Islet precursor cell (in vitro differentiated cells): ENCODE measurements at places on chromosomes 13 and 19.

GRCh38 chr13:35961002-35961401 lies 170.2 kb downstream of the DCLK1 start:
- DNase-seq = no peak

DNA sequence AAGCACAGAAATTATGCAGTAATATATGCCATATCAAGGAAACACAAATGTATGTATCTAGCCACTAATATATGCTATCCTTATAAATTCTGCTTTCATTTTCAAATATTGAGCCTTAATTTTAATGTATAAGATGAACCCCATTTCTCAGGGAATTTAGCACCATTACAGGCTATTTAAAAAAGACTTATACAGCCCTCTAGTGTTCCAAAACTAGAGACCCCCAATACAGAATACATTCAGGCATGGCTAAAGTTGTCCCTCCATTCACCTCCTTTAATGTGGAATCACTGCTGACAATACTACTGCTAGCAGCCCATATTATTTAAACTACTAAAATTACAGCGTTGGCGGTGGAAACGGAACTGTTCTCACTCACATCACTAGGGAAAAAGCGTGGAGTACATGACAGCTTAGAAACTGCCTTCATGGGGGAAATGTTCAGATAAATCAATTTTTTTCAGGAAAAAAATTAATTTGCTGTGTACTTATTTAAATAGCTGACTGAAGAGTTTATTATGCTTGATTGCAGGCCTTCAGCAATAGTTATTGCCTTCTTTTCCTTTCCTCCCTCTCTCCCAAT lies 541.0 kb downstream of the PCDH9 start:
- no peak for DNase-seq

DNA sequence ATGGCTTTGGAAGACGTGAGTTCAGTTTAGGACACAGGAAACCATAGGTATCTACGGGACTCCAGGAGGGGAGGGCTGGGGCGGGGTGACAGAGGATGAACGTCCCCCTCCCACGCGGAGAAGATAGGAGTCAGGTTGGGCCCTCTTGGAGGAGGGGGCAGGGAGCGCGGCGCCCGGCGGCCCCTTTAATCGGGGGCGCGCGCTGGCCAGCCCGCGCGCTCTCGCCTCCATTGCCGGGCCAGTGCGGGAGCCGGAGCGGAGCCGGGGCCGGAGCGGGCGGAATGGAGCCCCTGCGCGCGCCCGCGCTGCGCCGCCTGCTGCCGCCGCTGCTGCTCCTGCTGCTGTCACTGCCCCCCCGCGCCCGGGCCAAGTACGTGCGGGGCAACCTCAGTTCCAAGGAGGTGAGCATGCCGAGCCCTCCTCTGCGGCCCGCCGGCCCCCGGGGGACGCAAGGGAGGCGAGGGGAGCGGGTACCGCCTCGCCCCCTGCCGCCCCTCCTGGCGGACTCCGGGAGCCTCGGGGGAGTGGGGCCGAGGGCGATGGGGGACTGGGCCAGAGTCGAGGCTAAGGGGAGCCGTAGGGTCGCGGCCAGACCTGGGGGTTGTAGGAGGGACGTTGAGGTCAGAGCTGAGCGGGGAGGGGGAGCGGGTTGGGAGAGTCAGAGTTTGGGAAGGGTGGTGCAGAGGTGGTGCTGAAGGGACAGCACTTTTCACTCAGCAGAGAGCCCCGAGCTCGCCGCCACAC lies at the start of gene TMEM145:
TMEM145 (plus strand) TSS at position 214 of the 744 bp plus-strand sequence; CDS start at position 282, 68 bp downstream.
- DNase-seq = peak; percentile 78

- peak; percentile 38 for DNase-seq
These were observed 50.9 kb upstream of the ATP12A start for GRCh38 chr13:24629320-24629719.

GRCh38 chr19:42086770-42087550 lies 11.0 kb downstream of the ZNF574 start:
- no peak for DNase-seq

DNA sequence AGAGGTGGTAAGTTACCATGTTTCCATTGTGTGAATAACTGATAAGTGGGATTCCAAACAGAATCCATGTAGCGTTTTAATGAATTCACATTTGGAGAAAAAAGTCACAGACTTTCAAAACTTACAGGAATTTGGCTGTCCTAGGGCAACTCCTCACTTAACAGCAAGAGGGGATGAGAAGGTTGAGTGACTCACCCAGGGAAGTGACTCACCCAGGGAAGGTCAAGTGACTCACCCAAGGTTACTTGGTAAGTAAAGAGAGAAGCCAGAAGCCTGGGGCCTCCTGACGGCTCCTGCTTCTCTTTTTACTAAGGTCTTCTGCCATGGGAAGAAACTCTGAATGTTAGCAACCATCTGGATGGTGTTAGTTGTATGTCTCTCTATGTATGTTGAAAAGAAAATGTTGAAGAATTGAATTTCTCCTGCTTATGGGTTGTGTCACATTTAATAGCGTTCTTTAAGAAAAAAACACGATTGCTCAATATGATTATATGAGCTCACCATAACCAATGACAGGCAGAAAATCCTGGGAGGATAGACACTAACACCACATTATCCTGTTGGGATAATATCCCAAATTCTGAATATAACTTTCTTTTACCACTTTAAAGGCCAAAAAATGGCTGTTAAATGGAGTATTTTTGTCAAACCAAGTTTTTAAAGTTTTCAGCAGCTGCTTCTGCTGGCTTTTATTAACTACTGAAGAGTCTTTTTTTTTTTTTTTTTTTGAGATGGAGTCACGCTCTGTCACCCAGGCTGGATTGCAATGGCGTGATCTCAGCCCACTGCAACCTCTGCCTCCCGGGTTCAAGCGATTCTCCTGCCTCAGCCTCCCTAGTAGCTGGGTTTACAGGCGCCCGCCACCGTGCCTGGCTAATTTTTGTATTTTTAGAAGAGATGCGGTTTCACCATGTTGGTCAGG lies 195.6 kb downstream of the GGACT start:
- DNase-seq = peak; percentile 98

DNA sequence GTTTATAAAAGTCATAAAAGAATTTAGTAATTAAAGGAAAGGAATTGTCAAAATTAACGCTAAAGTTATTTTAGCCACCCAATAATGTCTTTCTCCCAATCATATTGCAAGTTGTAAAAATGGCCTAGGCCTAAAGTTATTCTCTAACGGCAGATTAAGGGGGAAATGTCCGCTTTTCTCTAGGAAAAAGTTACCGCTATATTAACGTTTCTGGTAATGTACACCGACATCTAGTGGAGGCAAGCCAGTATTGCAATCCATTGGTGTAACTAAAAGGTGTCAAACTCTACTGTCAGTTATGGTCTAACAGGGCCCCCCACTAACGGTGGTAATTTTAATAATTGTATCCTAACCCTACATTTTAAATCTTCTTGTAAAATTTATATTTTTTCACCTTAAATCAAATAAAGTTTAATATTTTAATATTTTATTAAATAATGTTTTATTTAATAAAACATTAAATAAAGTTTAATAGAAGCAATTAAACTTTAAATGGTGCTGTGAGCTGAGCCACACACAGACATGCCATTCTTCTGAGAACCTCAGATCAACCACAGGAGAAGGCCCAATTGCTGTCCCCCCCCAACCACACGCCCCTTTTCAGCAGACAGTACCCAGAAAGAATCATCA lies 35.9 kb upstream of the ZSCAN5A start:
- DNase-seq = peak; percentile 50

GRCh38 chr13:100667894-100668293 lies 6.7 kb downstream of the TMTC4 start:
- no peak for DNase-seq
